Fibroblast of villous mesenchyme (primary cell): ENCODE measurements at places on chromosomes 7 and 10.
A peak's percentile ranks its signal among the peaks of the same experiment; 100 is the strongest.

DNA sequence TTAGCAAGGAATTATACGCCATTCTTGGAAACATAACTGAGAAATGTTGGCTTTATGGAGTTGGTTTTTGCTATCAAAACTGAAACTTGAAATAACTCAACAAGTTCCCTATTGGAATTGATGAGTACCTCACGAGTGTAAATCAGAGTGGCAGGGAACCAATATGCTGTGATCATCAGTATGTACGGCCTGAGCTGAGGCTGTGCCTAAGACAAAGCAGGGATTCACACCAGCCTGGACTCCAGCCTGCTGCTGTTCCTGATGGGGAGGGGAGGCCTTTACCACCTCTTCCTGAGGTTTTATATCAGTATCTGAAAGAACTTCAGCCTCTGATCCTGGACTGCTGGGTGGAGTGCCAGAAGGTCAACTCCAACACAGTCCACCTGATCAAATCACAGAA is 52.7 kb downstream of the CRTAC1 start:
- no peak for DNase-seq

DNA sequence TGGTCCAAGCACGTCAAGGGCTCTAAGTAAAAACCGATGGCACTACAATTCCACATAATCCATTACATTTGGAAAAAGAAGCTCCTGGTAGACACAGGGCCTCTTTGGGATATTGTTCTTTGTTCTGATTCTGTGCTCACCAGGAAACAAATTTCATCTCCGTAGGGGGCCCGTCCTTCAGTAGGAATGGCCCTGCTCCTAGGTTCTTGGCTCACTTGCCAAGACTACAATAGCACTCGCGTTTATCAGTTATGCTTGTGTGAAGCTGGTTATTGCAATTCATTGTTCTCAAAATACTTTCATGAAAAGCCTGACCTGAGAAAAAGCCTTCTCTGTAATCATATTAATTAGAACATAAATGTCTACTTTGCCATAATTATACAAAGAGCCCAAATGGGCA is 10.3 kb upstream of the ZC3HAV1L start:
- DNase-seq = no peak

- peak; percentile 83 for DNase-seq
Observed at GRCh38 chr7:41940760-41941343, 238.0 kb upstream of the INHBA start.

- peak; percentile 57 for DNase-seq
Observed at GRCh38 chr10:24951201-24952142, 934 bp downstream of the PRTFDC1 start.

- no peak for DNase-seq
Observed at GRCh38 chr7:156609010-156609877, 31.3 kb upstream of the RNF32 start.
